ENCODE measurements at places on chromosomes 6 and 20.

DNA sequence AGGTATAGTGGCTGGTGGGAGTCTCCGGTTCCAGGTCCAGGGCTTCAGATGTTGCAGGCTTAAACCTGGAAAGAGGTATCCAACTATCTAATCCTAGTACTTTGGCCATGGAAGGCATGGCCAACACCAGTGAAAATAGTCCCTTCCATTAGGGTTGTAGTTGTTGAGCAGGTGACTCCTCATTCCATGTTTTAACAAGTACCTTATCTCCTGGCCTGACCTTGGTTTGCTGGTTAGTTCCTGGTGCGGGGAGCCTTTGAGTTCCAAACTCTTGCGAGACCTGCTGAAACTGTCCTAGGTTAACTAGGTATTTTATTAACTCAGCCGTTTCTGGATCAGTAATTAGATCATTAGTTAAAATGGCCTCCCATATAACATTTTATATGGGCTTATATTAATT, 165.1 kb upstream of the PROKR2 start:
- no peak for DNase-seq

DNA sequence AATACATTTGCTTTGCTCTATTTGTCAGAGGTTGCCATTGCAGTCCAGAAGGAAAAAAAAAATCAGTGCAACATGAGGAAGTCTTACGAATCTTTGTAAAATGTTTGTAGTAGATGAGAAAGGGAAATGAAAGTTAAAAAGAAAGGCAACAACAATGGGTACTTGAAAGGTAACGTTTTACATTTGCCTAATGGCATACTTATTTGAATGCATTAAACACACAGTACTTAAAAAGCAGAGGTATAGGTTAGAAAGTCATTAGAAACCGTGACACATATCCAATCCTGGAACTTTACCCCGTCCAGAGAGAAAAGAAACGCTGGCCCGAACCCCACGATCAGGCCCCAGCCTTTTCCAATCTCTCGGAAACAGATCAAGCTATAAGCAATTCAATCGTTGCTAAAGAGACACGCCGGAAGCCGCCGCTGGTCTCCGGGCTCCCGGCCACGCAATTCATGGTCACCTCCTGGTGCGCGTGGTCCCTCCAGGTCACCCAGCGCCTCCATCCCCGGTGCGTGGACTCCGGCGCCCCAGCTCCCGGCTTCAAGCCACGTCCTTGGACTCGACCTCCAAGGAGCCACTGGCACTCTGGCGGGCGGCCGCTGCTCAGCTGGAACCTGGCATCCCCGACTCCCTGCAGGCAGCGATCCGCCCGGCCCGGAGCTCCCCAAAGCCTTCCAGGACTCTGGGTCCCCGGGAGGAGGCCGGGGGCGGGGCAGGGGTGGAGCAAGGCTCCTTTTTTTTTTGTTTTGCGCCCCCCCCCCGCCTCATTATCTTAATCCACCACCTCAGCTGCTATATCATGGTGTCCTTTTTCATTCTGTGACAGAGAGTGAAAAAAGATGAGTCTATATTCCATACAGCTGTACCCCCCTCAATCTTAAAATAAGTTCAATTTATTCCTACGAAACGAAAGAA, at the start of gene SLC18B1:
TSS of gene SLC18B1 (minus strand) at position 687 of the 918 bp plus-strand sequence. CDS start at position 506, 181 bp downstream.
- DNase-seq, result peak; percentile 42

- no peak for DNase-seq
These were observed 14.1 kb downstream of the SLCO4A1 start for GRCh38 chr20:62656197-62656918.

DNA sequence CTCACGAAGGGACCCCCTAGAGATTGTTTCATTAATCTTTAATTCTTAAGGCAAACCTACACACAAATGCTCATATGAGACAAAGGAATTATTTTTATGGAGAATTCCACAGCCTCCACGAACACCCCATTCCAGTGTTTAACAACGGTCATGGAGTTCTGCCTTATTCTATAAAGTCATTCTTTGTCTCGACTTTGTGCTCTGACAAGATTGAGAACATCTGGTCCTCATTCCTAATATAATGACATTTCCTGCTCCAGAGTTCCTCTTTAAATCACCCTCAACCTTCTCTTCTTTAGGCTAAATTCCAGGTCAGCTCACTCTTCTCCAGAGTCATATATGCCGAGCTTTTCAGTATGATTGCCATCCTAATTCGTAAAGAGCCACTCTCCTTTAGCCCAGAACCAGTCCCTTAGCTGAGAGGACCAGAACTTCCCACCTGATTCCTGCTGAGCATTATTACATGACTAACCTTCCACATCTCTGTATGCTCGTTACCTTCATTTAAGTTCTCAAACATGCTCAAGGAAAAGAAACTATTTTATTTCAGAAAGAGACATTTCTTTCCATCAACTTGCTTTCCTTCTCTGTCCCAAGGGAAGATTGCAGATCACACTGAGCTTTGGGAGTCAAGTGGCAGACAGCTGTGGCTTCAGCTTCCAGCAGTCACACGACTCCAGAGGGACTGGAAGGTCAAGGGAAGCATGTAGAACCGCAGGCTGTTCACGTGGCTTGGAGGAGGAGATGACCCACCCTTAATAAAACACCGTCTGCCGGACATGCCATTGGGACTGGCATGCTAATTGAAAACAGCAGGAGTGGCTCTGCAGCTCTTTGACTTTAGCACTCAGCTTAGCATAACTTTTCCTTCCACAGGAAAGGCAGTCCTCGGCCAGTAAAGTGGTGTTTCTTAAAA, 467.1 kb upstream of the HSF2 start:
- peak; percentile 33 for DNase-seq

GRCh38 chr20:37392441-37393195, 46.7 kb downstream of the SRC start:
- DNase-seq, result no peak

GRCh38 chr6:17902974-17903373, 84.5 kb downstream of the KIF13A start:
- DNase-seq, result no peak

DNA sequence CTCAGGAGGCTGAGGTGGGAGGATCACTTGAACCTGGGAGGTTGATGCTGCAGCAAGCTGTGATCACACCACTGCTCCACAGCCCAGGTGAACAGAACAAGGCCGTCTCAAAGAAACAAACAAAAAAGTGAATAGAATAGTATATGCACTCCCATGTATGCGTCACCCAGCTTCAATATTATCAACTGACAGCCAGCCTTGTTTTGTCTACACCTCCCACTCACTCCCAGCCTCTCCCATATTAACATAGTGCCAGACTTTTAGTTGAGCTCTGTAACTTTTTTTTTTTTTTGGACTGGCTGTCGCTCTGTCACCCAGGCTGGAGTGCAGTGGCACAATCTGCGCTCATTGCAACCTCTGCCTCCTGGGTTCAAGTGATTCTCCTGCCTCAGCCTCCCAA, 18.1 kb upstream of the ILRUN start:
- no peak for DNase-seq

DNA sequence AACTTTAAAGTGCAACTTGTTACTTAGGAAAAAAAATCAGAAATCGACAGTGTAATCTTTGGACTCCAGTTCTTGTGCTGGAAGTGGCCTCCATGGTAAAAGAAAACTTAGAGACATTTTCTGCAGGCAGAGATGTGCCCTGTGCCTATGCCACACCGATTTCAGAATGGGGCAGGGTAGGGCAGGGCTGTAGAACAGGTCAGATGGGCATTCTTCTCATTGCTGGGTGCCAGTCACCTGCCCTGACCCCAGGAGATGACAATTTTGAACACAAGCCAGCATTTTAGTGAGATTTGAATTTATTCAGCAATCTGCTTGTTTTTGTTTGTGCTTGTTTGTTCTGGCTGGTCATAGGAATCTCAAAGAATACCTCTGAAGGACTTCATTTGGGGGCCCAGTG, 63.3 kb downstream of the SASH1 start:
- no peak for DNase-seq
